ENCODE measurements at places on chromosomes 13 and 19.

DNA sequence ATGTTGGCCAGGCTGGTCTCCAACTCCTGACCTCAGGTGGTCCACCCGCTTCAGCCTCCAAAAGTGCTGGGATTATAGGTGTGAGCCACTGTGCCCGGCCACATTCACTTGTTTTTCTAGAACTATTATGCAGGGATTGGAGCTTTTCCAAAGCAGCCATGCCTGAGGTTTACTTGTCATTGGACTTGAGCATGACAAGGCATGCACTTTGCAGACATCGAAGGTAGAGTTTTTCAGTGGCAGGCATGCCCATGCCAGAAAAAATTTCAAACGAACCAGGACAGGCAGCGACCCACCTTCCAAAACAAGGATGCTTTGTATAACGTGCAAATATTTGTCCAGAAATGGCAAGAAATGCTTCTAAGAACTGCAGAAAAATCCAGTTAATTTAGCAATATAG, 17.7 kb downstream of the PNMA8A start:
- no peak for DNase-seq

DNA sequence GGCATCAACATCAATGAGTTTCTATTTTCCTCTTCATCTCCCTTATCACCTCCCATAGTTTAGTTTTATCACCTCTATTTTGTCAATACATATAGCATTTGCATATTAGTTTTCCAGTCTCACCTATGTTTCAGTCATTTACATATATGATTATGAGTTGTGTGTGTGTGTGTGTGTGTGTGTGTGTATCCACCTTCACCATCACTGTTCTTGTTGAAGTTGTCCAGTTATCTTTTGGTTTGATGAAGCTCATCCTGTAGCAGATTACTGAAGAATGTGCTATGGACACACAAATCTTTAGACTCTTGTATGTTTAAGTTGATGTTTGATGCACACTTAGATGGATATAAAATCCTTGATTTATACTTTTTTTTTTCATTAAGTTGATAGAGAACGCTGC, 40.5 kb downstream of the SPACA7 start:
- DNase-seq = no peak

DNA sequence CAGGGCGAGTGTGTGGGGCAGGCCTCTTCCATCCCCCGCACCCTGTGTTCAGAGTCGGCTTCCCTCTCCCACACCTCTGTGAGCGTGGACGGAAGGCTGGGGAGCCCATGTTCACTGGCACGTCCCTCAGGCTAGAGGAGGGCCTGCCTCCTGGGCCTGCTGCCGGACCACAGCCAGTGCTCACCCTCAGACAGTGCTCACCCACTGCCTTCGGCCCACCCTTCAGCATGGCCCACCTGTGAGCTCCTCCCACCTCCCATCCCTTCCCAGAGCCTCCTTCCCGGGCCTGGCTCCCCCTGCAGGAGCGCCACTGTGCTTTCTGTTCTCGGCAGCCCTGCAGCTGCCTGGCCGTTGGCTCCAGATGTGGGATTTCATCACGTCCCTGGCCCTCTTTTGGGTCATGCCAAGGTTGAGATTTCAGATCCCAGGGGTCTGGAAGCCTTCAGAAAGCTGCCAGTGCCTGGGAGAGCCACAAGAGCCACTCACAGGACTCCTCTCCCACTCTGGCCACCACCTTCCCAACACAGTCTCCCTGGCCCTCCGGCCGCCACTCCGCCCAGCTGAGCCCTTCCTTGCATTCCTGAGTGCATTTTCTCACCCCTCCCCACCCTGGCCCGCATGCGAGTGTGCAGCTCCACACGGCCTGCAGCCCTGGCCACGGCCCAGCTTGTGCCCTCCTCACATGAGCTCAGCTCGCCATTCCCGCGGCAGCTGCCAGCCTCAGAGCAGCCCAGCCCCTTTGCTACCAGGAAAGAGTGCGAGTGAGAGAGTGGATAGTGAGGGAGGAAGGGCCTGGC, 25.3 kb downstream of the CAPN12 start:
- no peak for DNase-seq

GRCh38 chr13:78372581-78372980, 230.8 kb downstream of the POU4F1 start:
- no peak for DNase-seq

DNA sequence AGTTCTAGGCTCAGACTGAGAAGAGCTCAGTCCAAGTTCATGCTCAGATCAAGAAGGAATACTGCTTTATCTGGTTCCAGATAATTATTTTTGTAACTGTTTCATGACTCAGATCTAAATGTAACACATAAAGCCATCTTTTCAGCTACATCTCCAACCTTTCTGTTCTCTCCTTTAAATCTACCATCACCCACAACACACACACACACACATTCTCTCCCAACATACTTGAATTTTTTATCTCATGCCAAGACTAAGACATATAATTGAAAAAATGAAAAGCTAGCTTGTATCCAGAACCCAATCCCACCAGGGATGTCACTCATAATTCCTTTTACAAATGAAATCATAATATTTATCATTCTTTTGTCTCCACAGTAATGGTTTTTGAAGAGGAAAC, 7.6 kb downstream of the KATNAL1 start:
- DNase-seq = no peak

- DNase-seq = no peak
These were observed 32.8 kb upstream of the STK24 start for GRCh38 chr13:98609756-98610155.

DNA sequence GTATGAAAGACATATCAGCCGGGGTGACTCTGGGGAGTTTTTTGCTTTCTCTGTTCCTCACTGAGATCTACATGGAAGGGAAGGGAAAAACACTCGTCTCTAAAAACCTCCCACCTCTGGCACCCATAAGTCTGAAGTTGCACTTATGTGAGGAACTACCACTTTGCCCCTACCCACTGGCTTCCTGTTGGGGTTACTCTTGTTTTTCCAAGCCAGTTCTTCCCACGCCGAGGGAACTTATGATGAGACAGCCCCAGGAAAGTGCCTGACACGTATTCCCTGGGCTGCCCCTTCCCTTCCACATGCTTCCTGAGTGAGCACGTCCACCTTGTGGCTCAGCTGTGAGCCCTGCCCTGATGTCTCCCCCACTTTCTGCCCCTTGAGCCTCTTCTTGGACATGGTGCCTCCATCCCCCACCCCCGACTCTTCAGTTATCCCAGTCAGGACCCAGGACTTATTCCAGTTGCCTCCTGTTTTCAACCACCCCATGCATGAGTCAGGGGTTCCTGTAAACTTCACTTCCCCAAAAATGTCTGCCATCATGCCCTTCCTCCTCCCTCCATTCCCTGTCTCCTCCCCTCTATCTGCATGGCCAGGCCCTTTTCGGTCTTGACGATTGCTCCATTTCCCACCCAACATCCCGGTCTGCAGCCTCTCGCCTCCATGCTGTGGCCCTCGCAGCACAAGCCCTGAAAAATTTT, 5.1 kb upstream of the SIGLEC7 start:
- DNase-seq = no peak

- no peak for DNase-seq
These were observed 24.4 kb upstream of the GPR18 start for GRCh38 chr13:99282264-99283231.

DNA sequence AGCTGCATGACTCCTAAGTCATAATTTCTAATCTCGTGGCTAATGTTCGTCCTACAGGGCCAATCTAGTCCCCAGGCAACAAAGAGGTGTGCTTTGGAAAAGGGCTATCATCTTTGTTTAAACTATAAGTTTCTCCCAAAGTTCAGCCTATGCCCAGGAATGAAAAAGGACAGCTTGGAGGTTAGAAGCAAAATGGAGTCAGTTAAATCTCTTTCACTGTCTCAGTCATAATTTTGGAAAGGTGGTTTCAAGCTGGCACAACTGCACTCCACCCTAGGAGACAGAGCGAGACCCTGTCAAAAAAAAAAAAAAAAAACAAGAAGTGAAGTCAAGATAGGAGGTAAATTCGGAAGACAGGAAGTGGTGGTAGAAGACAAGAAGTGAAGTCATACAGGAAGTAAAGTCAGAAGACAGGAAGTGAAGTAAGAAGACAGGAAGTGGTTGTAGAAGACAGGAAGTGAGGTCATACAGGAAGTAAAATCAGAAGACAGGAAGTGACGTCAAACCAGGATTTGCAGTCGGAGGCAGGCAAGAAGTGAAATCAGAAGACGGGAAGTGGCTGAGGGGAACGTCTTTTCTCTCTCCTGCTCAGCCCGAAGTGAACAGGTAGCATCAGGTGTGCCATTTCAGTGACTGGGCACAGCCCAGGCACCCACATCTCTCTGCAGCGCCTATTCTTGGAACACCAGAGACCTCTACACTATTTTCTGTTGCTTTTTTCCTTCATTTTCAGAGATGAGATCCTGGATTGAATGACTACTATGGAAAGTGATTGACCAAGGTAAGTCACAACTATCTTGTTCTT, 32.2 kb downstream of the GP6 start:
- no peak for DNase-seq

DNA sequence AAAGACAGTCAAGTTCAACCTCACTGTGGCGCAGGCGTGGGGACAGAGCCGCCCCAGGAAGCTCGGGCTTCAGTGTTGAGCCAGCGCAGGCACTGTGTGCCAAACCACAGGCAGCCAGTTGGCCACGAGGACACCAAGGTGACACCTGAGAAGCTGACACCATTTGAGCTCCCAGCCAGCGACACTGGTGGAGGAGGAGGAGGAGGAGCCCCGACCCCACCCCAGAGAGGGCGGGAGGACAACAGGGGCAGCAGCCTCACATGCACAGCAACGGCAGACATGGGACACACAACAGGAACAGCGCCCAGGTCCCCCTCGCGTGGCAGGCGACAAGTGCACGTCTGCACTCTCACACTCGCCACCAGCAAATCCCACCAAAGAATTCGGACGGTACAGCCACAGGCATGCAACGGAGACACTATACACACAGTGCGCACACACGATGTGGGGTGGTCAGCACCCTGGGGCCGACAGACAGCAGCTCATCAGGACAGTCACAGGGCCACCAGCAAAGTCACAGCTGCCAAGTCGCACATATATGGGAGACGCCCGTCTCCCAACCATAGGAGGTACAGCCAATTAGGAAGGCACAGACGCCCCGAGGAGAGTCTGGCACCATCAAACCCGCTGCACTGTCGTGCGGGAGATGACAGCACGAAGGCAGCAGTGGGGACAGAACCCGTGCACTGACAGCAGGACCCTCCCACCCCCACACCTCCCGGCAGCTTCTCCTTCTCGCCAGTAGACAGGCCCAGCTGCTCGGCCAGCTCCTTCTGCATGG, 3.4 kb downstream of the EIF3G start:
- DNase-seq = no peak

GRCh38 chr19:46076951-46077814, 36.4 kb upstream of the IGFL4 start:
- DNase-seq = peak; percentile 52

DNA sequence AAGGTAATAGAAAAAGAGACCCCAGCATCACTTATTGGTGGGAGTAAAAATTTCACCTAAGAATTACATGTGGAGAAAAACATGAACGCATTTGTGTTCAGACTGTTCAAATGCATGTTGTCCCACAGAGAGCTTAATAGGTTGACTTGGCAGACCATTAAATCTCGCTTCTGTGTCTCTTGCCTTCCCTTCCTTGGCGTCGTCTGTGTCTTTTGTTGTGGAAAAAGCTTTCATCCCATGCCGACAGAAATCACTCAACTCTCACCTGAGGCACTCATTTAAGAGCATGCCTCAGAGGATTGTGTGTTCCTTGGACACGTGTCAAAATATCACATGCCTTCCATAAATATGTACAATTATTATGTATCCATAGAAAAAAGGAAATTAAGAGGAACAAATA, 24.4 kb upstream of the CACNA1A start:
- no peak for DNase-seq

DNA sequence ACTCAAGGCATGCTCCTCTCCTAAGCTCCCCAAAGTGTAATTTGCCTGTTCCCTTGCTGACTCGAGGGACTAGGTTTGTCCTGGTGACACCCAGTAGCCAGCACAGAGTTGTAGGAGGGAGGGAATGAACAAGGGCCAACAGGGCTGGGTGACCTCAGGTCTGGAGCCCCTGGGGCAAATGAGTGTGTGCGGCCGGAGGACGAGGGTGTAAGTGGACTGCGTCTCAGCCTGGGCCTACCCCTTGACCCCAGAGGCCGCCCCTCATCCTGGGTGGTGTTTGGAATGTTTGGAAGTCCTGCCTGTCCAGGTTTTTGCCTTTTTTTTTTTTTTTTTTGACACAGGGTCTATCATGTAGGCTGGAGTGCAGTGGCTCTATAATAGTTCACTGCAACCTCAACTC, 1.3 kb upstream of the ZNF653 start:
- no peak for DNase-seq

DNA sequence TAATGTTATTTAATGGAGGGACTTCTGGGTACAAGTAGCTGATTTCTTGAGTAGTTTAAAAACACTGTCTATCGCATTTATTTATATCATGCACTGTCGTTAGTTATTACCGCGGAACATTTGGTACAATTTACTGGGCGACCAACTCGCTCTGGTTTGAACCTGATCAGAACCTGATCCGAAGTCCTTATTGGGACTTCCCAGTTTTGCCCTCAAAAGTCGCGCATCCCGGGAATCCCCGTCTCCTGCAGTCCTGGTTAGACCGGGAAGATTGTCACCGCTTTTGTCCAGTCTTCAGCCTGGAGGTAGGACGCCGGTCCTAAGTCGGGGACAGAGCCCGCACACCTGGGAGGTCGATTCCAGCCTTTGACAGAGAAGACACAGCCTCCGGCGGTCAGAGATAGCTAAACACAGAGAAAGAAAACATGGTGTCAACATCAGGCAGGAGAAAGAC, 694 bp downstream of the CLN5 start:
- no peak for DNase-seq

DNA sequence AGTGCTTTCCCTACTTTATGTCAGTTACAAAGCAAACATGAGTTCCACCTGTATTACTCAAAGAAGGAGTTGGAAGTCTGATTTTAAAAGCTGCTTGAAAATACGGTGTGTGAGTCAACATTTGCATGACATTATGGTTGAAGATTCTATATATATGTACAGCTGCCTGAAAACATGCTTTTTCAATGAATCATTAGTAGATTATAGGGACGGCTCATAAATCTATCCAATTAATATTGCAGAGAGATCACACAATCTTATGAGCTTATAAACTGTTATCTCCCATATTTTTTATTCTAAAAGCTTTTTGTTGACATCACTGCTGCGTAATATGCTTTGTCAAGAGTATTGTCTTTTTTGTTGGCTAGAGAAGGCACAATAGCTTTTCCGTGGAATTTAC, 873.8 kb downstream of the SLITRK6 start:
- DNase-seq = no peak

GRCh38 chr19:33286899-33287298, 15.4 kb downstream of the CEBPA start:
- no peak for DNase-seq

GRCh38 chr13:109494925-109495369, 291.4 kb downstream of the IRS2 start:
- DNase-seq = peak; percentile 72

DNA sequence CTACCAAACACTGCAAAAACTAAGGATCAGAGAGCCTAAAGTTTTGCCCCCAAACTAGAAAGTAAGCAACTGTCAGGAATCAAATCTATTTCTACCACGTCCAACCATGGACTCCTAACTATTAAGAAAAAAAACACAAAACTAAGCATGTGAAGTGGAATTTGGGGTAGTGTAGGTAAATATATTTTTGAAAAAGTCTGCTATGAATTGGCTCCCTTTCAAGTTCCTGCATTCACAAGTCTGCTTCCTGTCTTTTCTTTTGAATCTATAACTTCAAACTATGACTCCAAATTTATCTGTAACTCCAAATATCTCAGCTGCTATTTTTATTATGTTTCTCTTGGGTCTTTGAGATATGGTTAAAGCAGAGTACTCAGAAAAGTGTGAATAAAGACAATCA, 47.0 kb downstream of the PCDH9 start:
- no peak for DNase-seq

Data from NCI-H1417 treated with DMSO at 0.1 percent for 48 hours (cell line).